NCI-H2081 treated with DMSO at 0.1 percent for 48 hours (cell line): ENCODE measurements at places on chromosomes 2 and 18.

DNA sequence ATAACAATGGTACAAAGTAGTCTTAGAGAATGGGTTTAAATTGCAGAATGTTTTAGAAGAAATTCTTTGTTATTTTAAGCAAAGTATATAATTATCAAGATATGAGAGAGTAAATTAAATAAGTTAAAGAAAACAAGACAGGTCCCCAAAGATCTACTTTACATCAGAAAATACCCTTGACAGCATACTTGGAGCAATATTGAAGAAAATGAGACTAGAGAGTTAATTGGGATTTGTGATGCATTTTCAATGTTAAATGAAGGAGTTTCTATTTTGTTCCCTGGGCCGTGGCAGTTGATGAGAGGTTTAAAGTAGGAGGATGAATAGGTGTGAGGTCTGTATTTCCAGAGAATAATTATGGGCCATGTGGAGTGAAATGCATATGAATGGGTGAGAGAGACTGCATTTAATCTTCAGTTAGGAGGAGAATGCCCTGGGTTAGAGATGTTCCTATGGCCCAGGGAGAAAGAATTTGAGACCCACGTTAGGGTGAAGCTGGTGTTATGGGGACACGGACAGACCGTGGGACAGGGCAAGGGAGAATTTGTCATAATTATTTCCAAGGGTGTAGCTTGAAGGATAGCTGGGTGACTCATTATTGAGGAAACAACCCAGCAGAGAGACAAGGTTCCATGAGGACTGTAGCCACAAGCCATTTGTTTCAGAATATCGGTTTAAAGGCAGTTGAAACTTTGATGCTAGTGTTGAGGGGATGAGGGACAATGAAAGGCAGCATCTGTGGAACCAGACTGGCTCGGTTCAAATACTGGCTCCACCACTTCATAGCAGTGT, 22.7 kb downstream of the MGAT5 start:
- no peak for DNase-seq

DNA sequence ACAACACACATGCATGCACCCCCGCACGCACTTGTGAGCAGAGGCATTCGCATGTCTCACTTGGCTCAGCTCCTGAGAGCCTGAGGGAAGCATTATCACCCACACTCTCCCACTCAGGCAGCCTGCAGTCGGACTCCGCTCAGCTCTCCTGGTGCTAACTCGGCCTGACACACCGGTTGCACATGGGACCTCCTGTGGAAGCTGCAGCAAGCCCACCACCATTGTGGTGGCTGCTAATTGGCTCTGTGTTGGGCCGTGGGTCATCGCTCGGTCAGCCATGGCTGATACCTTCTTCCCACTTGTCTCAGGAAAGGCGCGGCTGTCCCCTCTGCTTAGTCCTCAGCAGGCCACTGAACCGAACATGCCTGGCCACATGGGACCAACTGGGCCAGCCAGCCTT, 13.7 kb upstream of the TEX261 start:
- no peak for DNase-seq

DNA sequence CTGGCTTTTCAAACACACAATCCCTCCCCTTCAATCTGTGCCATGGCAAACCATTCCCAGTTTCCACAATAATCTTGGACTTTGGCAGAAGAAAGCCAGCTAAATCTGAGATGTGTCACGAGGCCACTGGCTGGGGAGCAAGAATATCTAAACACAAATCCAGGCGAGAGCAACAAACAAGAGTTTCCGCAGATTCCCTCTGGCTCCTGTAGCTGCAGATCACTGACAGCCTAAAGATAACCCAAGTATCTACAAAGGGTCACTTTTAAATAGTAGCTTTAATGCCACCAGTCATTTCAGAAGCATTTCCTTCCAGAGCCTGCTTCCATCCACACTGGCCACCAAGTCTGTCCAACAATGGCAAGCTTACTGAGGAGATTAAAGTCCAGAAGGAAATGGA, 86.9 kb downstream of the ACVR1 start:
- no peak for DNase-seq

GRCh38 chr18:61368001-61368400, 34.8 kb downstream of the CDH20 start:
- DNase-seq: no peak

DNA sequence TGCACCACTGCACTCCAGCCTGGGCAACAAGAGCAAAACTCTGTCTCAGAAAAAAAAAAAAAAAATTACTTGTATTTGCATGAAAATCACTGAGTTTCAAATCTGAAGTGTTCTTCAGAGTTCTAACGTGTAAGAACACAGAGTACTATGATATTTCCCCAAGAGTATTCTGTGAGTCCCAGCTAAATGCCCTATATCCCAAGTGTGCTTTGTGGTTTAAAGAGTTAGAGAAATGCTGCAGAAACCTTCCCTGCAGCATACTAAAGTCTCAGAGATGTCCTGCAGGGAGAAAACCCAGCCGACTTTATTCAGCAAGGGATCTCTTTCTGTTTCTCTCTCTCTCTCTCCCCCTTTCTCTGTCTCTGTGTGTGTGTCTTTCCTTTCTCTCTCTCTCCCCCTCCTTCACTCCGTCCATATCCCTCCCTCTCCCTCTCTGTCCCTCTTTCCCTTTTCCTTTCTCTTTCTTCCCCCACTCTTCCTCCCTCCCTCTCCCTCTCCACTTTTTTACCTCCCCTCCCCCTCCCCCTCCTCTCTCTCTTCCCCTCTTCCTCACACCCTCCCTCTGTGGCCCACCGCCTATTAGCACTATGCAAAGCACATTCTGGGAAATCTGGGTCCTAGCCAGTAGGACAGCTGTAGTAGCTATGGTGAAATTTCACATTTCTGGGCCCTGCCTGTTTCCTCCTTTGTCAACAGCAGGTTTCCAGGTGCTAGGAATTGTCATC, 54.2 kb downstream of the ACTR2 start:
- no peak for DNase-seq

- DNase-seq: no peak
Observed at GRCh38 chr2:15570104-15570503, 9.0 kb upstream of the NBAS start.

GRCh38 chr2:113872201-113872600, 17.7 kb upstream of the ACTR3 start:
- DNase-seq: no peak

DNA sequence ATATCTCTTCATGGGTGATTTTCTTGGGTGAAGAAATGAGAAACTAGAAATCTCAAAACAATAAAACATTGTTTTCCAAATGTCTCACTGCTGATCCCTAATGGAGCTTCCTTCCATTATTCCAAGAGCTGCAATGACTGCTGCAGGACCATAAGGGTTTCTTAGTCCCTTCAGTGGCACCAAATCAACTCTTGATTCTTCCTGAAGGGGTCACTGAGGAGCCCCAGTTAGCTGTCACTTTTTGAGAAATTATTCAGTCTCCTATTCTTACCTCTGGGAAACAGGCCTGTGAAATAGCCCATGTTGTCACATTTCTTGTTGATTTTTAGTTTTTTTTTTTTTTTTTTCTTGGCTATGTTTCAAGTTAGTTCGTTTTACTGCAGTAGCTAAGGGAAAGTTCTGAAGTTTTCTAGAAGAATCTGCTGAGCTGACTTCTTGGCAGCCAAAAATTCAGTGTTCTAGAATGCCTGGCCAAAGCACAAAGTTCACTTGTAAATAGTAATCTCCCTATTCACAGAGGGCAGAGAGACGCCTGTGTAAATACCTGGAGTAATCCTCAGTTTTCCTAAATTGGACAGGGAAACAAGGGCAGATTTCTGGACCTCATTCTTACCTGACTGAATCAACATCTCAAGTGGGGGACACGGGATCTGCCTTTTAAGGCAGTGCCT, 480.0 kb downstream of the RIT2 start:
- no peak for DNase-seq

- DNase-seq: no peak
Observed at GRCh38 chr2:36677996-36678605, 18.4 kb upstream of the VIT start.

- peak; percentile 35 for DNase-seq
Observed at GRCh38 chr2:210630873-210631560, 74.6 kb downstream of the CPS1 start.
